NCI-H1105 (cell line): ENCODE measurements at places on chromosomes 1 and 21.
A peak's percentile ranks its signal among the peaks of the same experiment; 100 is the strongest.

DNA sequence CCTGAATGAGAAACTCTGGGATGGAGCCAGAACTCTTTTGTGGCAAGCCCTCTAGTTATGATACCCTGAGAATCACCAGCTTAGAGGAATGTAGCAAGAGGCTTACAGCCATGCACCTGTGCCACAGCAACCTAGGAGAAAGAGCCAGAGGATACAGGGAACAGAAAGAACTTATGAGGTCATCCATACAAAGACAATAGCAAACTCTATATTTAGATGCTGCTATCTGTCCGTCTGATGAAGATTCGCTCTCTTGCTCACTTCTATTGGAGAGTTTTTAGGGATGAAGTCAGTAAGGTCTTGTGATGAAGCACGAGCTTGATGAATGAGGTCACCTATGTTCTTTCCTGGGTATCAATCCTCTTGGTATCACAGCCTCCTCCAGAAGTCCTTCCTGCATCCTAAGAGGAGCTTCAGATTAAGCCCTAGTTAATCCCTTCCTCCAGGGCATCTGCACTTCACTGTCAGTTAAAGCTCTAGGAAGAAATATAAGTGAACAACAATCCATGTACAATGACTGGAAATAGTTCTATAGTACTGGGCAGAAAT, 185.6 kb downstream of the DAB1 start:
- no peak for DNase-seq

DNA sequence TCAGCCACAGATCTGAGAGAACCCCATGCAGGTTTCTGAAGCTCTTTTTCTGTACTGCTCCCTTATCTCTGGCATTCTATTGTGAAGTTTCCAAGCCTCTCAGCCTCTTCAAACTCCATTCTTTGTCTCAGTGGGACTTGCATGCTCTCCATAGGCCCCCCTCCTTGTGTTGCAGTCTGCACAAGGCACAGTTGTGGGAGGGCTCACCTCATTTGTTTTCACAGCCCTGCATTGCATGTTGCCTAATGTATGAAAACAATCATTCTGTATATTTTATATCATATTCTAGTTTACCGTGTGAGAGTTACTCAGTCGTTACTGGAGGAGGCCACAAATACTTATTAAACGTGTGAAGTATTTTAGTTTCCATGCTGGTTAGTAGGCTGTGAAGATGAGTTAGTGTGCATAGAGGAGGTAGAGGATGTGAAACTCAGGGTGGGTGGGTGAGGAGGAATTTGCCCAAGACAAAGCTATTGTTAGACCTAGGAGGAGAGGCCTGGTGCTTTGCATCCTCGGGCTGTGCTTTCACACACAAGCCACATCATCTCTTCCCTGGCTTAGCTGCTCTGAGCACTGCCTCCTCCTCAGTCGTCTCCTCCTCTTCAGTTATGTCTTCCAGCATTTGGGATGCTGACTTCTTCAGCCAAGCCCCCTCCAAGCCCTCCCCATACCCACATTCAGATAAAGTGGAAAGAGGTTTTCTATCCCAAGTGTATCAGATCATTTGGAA, 7.8 kb upstream of the CHI3L2 start:
- DNase-seq, result no peak

GRCh38 chr1:54365398-54365797, 40.8 kb downstream of the SSBP3 start:
- no peak for DNase-seq

DNA sequence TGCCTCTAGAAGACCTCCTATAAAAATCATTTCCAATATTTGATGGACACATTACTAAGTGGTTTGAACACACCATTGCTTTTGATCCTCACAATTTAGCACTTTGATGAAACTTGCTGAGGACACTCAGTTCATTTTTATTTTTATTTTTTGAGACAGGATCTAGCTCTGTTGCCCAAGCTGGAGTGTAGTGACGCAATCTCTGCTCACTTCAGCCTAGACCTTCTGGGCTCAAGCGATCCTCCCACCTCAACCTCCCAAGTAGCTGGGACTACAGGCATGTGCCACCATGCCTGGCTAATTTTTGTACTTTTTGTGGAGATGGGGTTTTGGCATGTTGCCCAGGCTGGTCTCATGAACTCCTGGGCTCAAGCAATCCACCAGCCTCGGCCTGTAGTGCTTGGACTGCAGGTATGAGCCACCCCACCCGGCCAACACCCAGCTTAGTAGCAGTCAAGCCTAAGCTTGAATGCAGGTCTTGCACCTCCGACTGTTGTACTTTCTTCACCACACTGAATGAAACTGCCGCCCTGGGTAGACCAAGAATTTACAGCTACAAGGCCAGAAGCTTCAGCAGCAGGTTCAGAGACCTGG, 24.8 kb upstream of the ATP2B4 start:
- DNase-seq, result no peak

GRCh38 chr1:117575586-117576225, 30.1 kb upstream of the TENT5C start:
- no peak for DNase-seq

- DNase-seq, result no peak
Measured at GRCh38 chr1:245484176-245484575, 329.4 kb downstream of the KIF26B start.

DNA sequence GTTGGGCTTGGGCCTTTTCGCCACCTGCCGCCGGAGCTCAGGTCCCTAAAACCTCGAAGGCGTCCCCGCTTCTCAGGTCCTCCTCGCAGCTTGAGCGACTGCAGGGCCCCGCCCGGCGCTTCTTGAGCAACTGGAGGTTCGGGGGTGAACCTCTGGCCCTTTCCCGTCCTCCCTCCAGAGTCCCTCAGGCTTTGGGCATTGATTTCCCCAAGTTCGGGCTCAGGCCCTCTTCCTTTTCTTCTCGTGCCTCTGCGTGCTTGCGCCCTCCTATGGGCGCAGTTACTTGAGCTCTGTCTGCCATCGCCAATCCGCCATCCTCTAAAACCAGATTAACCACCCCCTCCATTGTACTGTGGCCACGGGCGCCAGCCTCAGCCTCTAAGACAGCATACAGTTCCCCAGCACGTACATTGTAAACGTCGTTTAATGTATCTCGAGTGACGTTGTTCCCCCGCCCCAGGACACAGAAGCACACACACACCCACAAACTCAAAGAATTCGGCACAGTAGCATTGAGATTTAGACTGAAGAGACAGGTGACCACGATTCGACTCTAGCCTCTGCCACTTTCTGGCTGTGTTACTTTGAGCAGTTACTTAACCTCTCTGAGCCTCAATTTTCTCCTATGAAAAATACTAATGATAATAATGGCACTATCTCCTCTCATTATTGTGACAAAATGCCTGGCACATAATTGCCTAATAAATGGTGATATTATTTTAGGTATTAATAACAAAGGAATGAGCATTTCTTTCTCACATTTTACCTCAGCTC, 22.6 kb downstream of the BTG2 start:
- peak; percentile 89 for DNase-seq

- DNase-seq, result no peak
Measured at GRCh38 chr1:49060766-49061165, 284.1 kb upstream of the BEND5 start.

- no peak for DNase-seq
Measured at GRCh38 chr1:21152423-21153100, 24.1 kb downstream of the EIF4G3 start.

- DNase-seq, result no peak
Measured at GRCh38 chr21:42455196-42455595, 40.8 kb downstream of the RSPH1 start.

DNA sequence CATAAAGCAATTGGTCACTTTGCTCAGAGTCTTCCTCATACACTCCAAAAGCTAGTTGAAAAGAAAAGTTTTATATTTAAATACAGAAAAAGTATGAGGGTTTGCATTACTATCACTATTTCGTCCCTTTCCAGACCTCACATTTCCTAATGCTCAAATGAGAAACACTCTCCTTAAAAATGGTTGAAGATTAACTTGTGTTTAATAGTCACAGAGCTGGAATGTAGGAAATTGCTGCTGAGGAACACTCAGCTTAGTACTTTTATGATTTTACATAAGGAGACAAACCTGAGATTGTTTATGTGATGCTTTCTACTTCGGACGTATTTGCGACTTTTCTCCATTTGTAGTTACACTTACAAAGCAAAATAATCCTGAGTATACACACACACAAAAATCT, 39.8 kb downstream of the MYSM1 start:
- no peak for DNase-seq

- no peak for DNase-seq
Measured at GRCh38 chr1:11851180-11851579, 3.6 kb upstream of the NPPA start.

DNA sequence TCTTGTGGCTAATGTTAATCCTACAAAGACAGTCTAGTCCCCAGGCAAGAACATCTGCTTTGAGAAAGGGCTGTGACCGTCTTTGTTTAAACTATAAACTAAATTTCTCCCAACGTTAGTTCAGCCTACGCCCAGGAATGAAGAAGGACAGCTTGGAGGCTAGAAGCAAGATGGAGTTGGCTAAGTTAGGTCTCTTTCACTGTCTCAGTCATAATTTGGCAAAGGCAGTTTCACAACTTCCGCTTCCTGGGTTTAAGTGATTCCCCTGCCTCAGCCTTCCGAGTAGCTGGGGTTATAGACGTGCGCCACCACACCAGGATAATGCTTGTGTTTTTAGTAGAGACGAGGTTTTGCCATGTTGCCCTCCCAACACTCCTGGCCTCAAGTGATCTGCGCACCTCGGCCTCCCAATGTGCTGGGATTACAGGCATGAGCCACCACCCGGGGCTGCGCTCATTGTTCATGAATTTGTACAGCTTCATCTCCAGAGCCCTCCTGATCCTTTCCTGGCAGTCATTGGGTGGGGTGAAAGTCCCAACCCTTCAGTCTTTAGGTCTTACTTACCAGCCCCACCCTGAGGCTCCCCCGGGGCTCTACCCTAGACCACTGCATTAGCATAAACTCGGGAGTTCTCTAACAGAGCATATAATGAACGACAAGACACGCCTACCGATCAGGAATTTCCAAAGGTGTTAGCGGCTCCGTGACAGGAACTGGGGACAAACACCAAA, 4.9 kb upstream of the MASP2 start:
- no peak for DNase-seq

GRCh38 chr1:27509127-27510080, 19.4 kb upstream of the WASF2 start:
- DNase-seq, result no peak

- no peak for DNase-seq
Measured at GRCh38 chr1:9413877-9414213, 121.2 kb downstream of the SPSB1 start.
